HCT116 (cell line): ENCODE measurements at places on chromosomes 4 and X. TPM values are rescaled to one million over a fixed set of nuclear protein-coding genes. Genes with fewer than 3 reads are reported as not detected.

Gene GSX2
- not detected for total RNA-seq

Gene CXCL6
- not detected for total RNA-seq

- no peaks in the 10 kb centered on the region for H3K36me3 ChIP-seq
- H3K4me3 ChIP-seq = no peak overlapping the region
- H3K4me1 ChIP-seq = no peaks in the 10 kb centered on the region
- H3K27ac ChIP-seq = no peak overlapping the region
These were observed 45.5 kb upstream of the PBDC1 start for GRCh38 chrX:76127341-76127740.

GRCh38 chr4:70722199-70722791, 531 bp downstream of the RUFY3 start:
- no peak for DNase-seq
- no peaks in the 10 kb centered on the region for H3K27me3 ChIP-seq
- H3K36me3 ChIP-seq = no peaks in the 10 kb centered on the region
- H3K4me3 ChIP-seq = no peak overlapping the region
- H3K4me1 ChIP-seq = no peaks in the 10 kb centered on the region

GRCh38 chrX:47091149-47091775, 13.0 kb downstream of the RGN start:
- H3K27me3 ChIP-seq = no peaks in the 10 kb centered on the region
- no peak overlapping the region for H3K4me3 ChIP-seq
- no peak for DNase-seq
- H3K27ac ChIP-seq = no peak overlapping the region

DNA sequence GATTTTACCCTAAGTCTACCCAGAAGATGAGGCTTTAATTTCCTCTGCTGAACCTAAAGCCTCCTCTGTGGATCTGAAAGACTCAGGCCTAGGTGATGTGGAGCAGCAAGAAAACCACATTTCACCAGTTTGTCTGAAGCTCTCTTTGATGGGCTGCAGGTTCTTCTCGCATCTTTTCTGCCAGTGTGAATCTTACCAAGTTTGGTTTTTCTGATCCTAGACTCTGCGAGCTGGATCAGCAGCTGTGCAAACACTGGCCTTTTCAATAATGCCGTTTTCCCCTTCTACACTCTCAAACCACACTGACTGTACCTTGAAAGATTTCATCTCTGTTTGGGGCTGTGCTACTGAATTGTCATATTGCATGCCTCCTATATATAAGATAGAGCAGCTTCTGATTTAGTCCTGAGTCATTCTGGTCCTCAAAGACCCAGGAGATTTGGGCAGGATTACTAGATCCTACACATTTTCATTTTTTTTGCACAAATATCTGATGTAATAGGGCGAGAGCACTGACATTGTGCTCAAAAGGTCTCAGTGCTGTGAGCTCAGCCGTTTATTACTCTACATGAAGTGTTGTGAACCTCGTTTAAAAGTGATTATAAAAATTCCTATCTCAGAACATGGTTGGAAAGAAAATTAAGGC, 133.6 kb upstream of the FAM9C start:
- no peaks in the 10 kb centered on the region for H3K36me3 ChIP-seq
- H3K4me3 ChIP-seq = no peak overlapping the region
- no peak for DNase-seq
- no peaks in the 10 kb centered on the region for H3K27me3 ChIP-seq
- H3K4me1 ChIP-seq = no peaks in the 10 kb centered on the region
- no peak overlapping the region for H3K27ac ChIP-seq

GRCh38 chr4:38856046-38856445, 571 bp downstream of the TLR6 start:
- no peaks in the 10 kb centered on the region for H3K27me3 ChIP-seq
- H3K4me3 ChIP-seq = peak overlapping the region; percentile 41
- no peak for DNase-seq
- no peaks in the 10 kb centered on the region for H3K36me3 ChIP-seq

GRCh38 chr4:6595897-6596537, 21.0 kb downstream of the MAN2B2 start:
- peaks cover 7% of the 10 kb centered on the region; the same call in 1 of the 2 replicates for H3K4me1 ChIP-seq
- no peak overlapping the region for H3K27ac ChIP-seq
- no peaks in the 10 kb centered on the region for H3K27me3 ChIP-seq
- DNase-seq = peak; percentile 55
- H3K4me3 ChIP-seq = no peak overlapping the region

DNA sequence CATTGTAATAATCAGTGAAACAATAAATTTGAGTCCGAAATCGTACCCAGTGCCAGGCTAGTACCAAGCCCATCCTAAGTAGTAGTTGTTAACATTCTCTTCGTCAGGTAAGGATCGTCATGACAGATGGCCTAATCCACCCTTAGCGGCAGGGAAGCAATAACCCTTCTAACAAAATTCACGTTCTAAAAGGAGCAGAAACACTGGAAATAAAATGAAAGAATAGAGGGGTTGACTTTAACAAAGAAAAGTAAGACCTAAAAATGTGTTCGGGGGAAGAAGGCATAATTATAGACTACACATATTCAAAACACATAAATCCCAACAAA, 142.7 kb downstream of the CPEB2 start:
- no peaks in the 10 kb centered on the region for H3K36me3 ChIP-seq
- peaks cover 9% of the 10 kb centered on the region for H3K4me1 ChIP-seq
- H3K27me3 ChIP-seq = no peaks in the 10 kb centered on the region
- H3K27ac ChIP-seq = no peak overlapping the region
- DNase-seq = no peak
- no peak overlapping the region for H3K4me3 ChIP-seq
